Head of caudate nucleus (tissue), 42 donors: ENCODE measurements at places on chromosomes 5 and 9.

GRCh38 chr9:95048225-95049087 lies 269.1 kb downstream of the FANCC start:
- peak; percentile 41 for DNase-seq

DNA sequence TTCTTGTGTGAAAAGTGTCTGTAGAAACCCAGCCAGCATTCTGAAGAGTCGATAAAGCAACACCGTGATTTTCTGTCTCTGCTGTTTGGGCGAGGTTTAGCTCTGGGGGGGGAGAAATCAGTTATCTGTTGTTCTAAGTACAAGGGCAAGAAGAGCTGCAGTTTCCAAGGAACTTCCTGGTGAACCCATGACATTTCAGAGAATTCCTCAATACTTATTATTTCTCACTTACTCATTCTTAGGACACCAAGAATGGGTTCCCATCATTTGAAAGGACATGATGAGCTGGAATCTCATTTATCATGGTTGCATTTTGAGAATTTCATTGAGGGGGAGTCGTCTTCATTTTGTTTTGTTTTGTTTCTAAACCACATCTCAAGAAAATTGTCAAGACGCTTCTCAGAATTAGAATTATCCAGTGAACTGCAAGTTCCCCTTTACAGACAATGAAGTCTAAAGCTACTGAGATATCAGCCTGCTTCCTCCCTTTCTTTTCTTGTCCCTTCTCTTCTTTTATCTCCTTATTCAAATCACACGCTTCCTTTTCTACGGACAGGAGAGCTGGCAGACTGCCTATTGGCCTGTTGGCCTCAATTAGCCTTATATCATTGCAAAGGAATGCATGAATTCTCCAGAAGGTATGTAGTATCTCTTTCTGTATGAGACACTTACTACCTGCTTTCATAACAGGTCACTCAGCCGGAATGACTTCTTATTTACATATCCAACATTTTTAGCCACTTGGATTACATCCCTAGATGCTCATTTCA lies 53.7 kb downstream of the ZNF462 start:
- DNase-seq, result no peak

GRCh38 chr5:180153099-180153498 lies 55.9 kb downstream of the RASGEF1C start:
- no peak for DNase-seq

- DNase-seq, result no peak
Measured at GRCh38 chr9:21452681-21453080, 12.4 kb downstream of the IFNA1 start.

- no peak for DNase-seq
Measured at GRCh38 chr9:80948066-80948465, 741.3 kb downstream of the TLE1 start.

DNA sequence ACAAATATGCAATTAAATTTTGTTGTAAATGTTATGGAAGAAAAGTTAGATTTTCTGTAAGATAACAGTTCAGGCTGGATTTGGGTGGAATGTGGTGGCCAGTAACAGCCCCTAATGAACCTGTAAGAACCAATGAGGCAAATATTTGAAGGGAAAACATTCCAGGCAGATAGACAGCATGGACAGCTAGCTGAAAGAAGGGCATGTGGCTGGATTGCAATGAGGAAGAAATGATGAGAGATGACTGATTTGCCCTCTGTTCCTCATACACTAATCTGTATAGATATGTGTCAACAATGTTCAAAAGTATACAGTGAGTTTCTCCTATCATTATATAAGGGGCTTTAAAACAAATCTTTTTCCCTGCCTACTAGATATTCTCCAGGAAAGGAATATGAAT lies 58.8 kb downstream of the MAN2A1 start:
- no peak for DNase-seq

GRCh38 chr5:1318659-1319251 lies 23.9 kb upstream of the TERT start:
- no peak for DNase-seq

GRCh38 chr5:129748913-129749880 lies 1.3 kb downstream of the MINAR2 start:
- no peak for DNase-seq

GRCh38 chr9:91783876-91784672 lies 166.0 kb downstream of the ROR2 start:
- DNase-seq, result no peak

DNA sequence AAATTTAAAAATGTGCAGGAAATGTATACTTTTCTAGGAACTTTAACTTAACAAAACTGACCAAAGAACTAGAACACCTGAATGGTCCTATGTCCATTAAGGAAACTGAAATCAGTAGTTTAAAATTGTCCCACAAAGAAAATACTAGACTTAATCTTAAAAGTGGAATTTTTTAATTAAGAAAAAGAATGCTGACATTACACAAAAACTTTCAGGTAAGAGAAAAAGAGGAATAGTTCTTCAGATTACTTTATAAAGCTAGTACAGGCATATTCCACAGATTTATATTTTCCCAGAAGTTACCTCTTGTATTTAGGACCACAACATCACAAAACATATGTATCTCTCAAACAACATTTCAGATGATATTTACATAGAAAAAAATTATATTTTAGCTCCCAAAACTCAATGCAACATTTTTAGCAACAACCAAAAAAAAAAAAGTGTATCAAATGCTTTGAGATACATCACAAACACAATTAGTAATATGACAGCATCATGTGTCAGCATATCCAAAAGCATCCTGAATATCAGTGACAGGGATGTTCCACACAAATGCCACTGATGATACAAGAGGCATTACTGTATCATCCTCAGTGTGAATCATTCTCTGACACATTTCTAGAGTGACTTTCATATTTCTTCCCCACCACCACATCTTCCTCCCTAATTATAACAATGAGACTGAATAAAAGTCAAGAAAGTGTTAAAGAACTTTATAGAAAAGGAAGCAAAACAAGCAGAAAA lies 264.0 kb downstream of the EPB41L4A start:
- no peak for DNase-seq

- no peak for DNase-seq
Measured at GRCh38 chr9:106964822-106965525, 102.0 kb downstream of the ZNF462 start.

GRCh38 chr9:122168356-122168755 lies 8.6 kb downstream of the MORN5 start:
- DNase-seq, result no peak

DNA sequence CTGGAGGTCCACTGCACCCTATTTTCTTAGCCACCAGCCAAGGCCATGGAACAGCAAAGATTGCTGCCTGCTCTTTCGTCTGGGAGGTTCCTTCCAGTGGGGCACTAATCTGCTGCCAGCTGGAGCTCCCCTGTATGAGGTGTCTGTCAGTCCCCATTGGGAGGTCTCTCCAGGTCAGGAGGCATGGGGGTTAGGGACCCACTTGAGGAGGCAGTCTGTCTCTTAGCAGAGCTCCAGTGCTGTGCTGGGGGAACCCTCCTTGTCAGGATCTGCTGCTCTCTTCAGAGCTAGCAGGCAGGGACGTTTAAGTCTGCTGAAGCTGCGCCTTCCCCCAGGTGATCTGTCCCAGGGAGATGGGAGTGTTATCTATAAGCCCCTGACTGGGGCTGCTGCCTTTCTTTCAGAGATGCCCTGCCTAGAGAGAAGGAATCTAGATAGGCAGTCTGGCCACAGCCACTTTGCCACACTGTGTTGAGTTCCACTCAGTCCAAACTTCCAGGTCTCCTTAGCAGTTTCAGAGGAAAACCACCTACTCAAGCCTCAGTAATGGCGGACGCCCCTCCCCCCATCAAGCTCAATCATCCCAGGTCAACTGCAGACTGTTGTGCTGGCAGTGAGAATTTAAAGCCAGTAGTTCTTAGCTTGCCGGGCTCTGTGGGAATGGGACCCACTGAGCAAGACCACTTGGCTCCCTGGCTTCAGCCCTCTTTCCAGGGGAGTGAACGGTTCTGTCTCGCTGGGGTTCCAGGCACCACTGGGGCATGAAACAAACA lies 317.7 kb downstream of the LRRC70 start:
- no peak for DNase-seq

DNA sequence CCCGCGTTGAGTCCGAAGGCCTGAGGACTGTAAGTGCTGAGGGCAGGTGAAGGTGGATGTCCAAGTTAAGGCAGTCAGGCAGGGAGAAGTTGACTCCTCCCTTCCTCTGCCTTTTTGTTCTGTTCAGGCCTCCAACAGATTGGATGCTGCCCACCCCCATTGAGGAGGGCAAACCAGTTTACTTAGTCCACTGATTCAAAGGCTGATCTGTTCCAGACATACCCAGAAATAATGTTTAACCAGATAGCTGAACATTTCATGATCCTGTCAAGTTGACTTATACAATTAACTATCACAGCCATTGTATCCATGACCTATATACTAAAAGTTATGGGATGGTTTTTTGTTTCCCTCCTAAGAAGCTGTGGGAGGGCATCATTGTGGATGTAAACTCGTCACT lies 8.3 kb upstream of the TEX48 start:
- no peak for DNase-seq

GRCh38 chr5:87327998-87328397 lies 60.3 kb downstream of the RASA1 start:
- DNase-seq, result no peak

GRCh38 chr5:20367178-20367577 lies 379.2 kb upstream of the CDH18 start:
- no peak for DNase-seq

GRCh38 chr9:130940027-130940549 lies 1.0 kb upstream of the FIBCD1 start:
- no peak for DNase-seq

- DNase-seq, result no peak
Measured at GRCh38 chr5:144915452-144915851, 744.8 kb downstream of the KCTD16 start.

DNA sequence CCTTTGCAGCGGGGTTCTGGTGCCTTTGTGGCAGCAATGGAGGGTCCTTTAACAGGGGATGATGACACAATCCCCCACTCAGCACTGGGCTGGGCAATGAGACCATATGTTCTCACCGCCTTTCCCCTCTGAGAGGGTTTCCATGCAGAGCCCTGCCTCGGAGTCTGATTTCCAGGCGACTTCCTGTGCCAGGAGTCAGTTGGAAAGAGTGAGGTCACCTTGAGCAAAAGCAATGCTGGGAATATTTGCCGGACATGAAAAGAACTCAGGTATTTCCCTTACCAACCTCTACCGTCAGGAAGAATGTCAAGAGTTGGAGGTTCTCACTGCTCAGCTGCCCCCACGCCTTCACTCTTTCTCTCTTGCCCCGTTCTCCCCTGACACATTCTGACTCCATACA lies 284.2 kb upstream of the IRX1 start:
- no peak for DNase-seq

GRCh38 chr5:115544043-115544435 lies 536 bp downstream of the FEM1C start:
- DNase-seq, result peak; percentile 43

DNA sequence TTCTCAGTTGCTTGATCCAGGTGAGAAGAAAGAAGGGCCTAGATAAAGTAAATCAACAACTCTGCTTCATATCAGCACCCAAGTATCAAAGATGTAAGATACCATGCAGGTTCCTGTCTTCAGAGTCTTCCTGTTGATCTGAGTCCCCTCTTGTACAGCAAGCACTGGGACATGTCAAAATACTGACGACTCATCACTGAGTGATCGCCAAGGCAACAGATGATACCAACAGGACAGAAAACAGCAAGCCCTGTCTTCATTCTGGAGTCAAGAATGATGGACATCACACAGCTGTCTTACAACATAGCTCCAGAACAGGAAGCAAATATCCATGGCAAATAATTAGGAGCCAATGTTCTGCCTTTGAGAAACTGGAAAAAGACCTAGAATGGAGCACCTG lies 83.7 kb downstream of the TARS1 start:
- no peak for DNase-seq

DNA sequence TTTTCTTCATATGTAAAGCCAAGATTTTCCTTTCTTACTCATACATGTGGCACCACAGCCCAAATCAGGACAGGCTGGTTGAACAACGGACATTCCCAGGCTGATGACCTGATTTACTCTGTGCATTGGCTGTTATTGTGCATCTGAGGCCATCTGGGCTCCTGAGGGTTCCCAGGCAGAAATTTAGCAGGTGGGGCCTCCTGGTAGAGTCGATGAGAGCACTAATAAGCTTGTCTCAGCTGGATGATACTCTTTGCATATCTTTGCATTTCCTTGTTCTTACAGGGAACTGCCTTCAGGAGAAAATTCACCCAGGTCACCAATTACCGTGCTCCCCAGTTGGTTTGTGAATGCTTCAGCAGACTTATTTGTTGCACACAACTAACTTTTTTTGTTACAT lies 605.1 kb downstream of the ELAVL2 start:
- DNase-seq, result no peak

DNA sequence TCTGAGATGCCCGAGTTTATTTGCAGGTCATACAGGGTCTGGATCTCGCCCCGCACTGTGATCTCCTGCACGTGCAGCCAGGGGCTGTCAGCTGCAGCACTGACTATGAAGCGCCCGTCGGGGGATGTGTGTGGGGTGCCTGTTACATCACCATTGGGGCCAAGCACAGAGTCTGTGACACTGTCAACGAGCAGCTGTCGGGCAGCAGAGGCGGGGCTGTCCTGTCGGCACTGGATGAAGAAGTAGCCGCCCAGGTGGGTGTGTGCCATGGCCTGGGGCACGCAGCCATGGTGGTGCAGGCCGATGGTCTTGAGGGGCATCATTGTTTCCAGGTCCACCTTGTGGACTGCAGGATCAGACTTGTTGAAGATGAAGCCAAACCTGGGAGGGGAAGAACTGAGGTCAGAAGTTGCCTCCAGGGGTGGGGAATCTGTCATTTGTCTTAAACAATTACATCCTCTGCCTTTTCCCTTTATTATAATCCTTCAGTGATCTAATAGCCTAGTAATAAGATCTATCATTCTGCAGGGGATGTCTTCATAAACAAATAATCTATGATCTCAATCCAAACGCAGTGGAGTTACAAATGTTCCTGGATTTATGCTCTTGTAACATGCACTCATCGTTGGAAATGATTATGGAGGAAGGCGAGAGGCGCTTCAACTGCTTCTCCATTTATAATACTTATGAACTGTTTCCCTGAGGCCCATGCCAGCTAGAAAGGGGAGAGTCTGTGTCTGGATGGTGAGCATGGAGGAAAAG lies 147.8 kb downstream of the HSPA4 start:
- DNase-seq, result no peak

GRCh38 chr9:115494393-115494792 lies 376.4 kb upstream of the TNC start:
- no peak for DNase-seq

GRCh38 chr5:161064297-161064696 lies 212.3 kb upstream of the ATP10B start:
- DNase-seq, result no peak

- DNase-seq, result no peak
Measured at GRCh38 chr5:113029614-113030013, 53.0 kb downstream of the DCP2 start.

GRCh38 chr5:133697536-133698258 lies 85.4 kb upstream of the FSTL4 start:
- peak; percentile 4 for DNase-seq

- DNase-seq, result no peak
Measured at GRCh38 chr5:102130890-102131289, 165.2 kb downstream of the SLCO4C1 start.

DNA sequence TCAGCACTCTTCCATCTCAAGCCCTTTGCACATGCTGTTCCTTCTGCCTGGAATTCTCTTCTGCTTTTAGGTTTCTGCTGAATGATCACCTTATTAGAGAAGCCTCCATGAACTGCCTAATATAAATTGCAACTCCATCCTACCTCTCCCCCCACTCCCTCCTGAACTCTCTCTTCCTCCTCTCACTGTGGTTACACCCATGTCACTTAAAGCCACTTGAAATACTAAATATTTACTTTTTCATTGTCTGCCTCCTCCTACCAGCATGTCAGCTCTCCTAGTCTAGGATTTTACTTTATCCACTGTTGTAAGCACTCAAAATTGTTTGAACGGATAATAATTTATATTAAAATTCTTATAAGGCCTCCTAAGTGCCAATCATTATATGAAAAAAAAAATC lies 43.8 kb downstream of the ACTL7B start:
- no peak for DNase-seq
